Activated CD4-positive, alpha-beta T cell treated with anti-CD3 and anti-CD28 coated beads for 36 hours (primary cell): ENCODE measurements at places on chromosomes 1 and 21. TPM values are rescaled to one million over a fixed set of nuclear protein-coding genes. Genes with fewer than 3 reads are reported as not detected.

The ANGEL2 gene
- total RNA-seq = 51.5 TPM

The HSPA6 gene
- total RNA-seq = 0.14 TPM

The SH2D5 gene
- 0.32 TPM for total RNA-seq

The OR2G6 gene
- not detected for total RNA-seq

The FCRL2 gene
- total RNA-seq = not detected

The FLG2 gene
- total RNA-seq = not detected

The RNF186 gene
- not detected for total RNA-seq

The ZNF695 gene
- total RNA-seq = 1.2 TPM

The SYCP1 gene
- total RNA-seq = not detected

The IL22RA1 gene
- total RNA-seq = not detected

The SH2D1B gene
- not detected for total RNA-seq

The ADAM30 gene
- not detected for total RNA-seq

The MAN1C1 gene
- total RNA-seq = 10.1 TPM

The ADARB1 gene
- total RNA-seq = 37.7 TPM

The OR2T11 gene
- total RNA-seq = not detected

The KRTAP12-2 gene
- not detected for total RNA-seq

The FCRL5 gene
- not detected for total RNA-seq

The TNFRSF4 gene
- 340 TPM for total RNA-seq

The UCK2 gene
- 81.5 TPM for total RNA-seq

The TRIM45 gene
- 0.62 TPM for total RNA-seq

The WNT3A gene
- not detected for total RNA-seq

The FTCD gene
- total RNA-seq = 0.23 TPM

The RGS18 gene
- total RNA-seq = not detected

The C1QTNF12 gene
- total RNA-seq = 1.1 TPM

The SELE gene
- total RNA-seq = not detected

The CD101 gene
- total RNA-seq = 0.30 TPM

The C1orf210 gene
- total RNA-seq = not detected

The TLCD4 gene
- 0.25 TPM for total RNA-seq

The YRDC gene
- 22.9 TPM for total RNA-seq

The DCDC2B gene
- not detected for total RNA-seq

The SPRR1A gene
- not detected for total RNA-seq

The SH2D2A gene
- 211 TPM for total RNA-seq

The CBS gene
- 88.3 TPM for total RNA-seq

The ANXA9 gene
- 0.27 TPM for total RNA-seq

The CFHR1 gene
- not detected for total RNA-seq

The DMRTA2 gene
- total RNA-seq = not detected

The DISP1 gene
- total RNA-seq = 1.9 TPM

The ETNK2 gene
- 0.77 TPM for total RNA-seq

The PCP4 gene
- total RNA-seq = not detected

The RCSD1 gene
- 62.0 TPM for total RNA-seq

The MFAP2 gene
- not detected for total RNA-seq

The NPHS2 gene
- not detected for total RNA-seq

The EPHA8 gene
- not detected for total RNA-seq

The CCDC27 gene
- total RNA-seq = not detected

The NBPF10 gene
- total RNA-seq = 1.4 TPM
